DMS79 (cell line): ENCODE measurements at places on chromosomes 16 and 17.

GRCh38 chr16:50763211-50763610, 21.3 kb downstream of the CYLD start:
- no peak for DNase-seq

- DNase-seq, result no peak
Observed at GRCh38 chr16:47481698-47482374, 20.7 kb downstream of the PHKB start.

GRCh38 chr16:83899272-83899897, 470 bp downstream of the MLYCD start:
- no peak for DNase-seq

DNA sequence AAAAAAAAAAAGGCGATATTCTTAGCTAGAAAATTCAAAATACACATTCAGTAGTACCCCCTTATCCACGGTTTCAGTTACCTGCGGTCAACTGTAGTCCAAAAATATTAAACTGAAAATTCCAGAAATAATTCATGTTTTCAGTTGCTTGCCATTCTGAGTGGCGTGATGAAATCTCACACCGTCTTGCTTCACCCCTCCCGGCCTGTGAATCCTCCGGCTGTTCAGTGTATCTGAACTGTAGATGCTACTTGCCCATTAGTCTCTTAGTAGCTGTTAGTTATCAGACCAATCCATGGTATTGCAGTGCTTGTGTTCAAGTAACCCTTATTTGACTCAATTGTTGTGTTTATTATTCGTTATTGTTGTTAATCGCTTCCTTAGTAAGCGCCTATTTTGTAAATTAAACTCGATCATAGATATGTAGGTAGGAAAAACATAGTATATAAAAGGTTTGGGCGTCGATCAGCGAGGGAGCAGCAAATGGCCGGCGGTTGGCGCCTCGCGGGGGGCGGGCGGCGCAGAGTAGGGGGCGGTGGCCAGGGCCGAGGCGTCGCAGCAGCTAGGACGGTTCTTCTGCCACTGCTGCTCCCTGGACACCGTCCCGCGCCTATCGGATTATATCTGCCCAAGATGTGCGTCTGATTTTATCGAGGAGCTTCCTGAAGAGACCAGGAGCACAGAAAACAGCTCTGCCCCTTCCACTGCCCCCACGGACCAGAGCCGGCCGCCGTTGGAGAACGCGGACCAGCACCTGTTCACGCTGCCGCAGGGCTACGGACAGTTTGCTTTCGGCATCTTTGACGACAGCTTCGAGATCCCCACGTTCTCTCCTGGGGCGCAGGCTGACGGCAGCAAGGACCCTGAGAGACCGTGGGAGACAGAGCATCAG, 39.8 kb upstream of the AKAP1 start:
- DNase-seq, result no peak

DNA sequence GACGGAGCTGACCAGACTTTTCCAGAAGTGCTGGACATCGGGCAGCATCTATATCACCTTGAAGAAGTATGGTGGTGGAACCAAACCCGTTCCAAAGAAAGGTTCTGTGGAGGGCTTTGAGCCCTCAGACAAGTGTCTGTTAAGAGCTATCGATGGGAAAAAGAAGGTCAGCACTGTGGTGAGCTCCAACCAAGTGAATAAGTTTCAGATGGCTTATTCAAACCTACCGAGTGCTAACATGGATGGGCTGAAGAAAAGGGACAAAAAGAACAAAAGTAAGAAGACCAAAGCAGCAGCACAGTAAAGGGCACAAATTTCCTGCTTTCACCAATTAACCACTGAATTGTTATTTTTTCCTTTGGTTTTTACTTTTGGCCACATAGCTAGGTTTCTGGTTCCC, 6.9 kb downstream of the KAT7 start:
- no peak for DNase-seq

DNA sequence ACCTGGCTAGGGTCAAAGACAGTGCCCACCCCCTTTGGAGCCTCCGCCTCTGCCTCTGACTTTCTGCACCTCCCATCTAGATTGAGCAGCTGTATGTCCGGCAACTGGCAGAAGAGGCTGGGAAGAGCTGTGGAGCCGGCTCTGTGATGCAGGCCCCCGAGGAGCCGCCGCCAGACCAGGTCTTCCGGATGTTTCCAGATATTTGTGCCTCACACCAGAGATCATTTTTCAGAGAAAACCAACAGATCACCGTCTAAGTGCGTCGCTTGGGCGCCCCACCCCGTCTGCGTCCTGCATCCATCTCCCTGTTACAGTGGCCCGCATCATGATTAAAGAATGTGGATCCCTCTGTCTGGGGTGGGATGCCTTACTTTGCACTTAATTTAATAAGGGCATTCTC, 22.1 kb downstream of the IRF8 start:
- no peak for DNase-seq

DNA sequence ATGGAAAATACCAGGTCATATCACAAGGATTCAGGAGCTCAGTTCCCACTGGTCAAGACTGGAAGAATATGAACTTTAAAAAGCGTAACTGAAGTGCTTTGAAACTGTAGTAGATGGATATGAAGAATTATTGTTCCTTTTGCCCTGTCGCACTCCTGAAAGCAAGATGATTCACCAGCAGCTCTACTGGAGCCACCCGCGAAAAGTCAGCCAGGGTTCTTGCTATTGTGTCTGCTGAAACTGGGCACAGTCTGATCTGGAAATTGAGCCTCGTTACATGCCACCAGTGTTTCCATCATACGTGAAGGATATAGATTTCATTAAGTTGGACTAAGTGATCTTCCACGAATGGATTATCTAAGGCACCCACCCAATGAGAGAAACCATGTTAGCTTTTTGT, 16.6 kb downstream of the AP2B1 start:
- DNase-seq, result no peak

- DNase-seq, result peak; percentile 43
Observed at GRCh38 chr16:1832838-1833454, 5.9 kb downstream of the FAHD1 start.

DNA sequence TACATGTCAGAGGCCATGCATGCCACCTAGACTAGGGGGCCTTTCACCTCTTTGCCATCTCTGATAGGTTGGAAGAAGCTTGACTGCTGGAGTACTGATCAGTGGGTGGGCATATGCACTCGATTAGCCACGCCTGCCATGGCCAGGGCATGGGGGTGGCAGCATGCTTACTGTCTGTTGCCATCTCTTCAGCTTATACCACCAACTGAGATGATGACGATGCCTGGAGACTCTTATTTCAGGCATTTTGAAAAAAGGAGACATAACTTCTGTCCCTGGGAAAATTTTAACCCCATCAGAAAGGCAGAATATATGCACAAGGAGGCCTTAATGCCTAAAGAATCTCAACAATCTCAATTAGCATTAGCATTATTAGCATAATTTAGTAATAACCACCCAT, 60.8 kb downstream of the MSI2 start:
- DNase-seq, result no peak

- no peak for DNase-seq
Observed at GRCh38 chr17:74757931-74758847, 9.8 kb downstream of the NHERF1 start.
